NCI-H1092 (cell line): ENCODE measurements at places on chromosomes 13 and 19.

DNA sequence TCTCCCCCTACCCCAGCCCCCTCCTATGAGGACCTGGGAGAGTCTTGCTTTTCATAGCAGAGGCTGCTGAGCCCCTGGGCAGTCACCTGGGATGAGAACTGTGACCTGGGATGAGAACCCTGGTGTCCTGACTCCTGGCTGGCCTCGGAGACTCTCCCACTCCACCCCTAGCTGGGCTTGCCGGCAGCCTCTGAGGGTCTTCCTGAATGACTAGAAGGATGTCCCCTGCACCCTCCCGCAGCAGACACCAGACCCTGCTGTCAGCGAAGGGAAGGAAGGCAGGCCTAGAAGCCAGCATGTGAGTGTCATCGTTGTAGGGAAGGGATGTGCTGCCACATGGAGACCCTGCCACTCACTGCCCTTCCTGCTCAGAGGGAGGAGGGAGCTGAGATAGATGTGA, 203.4 kb upstream of the ZNF536 start:
- no peak for DNase-seq

- DNase-seq = no peak
These were observed 1017.3 kb upstream of the PCDH20 start for GRCh38 chr13:62432906-62433305.

DNA sequence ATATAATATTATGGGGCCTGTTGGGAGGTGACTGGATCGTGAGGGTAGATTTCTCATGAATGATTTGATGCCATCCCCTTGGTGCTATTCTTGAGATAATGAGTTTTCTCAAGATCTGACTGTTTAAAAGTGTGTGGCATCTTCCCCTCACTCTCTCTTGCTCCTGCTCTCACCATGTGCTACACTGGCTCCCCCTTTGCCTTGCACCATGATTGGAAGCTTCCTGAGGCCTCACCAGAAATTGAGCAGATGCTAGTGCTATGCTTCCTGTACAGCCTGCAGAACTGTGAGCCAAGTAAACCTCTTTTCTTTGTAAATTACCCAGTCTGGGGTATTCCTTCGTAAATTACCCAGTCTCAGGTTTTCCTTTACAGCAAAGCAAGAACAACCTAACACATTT, 1.8 kb upstream of the ZNF599 start:
- no peak for DNase-seq

DNA sequence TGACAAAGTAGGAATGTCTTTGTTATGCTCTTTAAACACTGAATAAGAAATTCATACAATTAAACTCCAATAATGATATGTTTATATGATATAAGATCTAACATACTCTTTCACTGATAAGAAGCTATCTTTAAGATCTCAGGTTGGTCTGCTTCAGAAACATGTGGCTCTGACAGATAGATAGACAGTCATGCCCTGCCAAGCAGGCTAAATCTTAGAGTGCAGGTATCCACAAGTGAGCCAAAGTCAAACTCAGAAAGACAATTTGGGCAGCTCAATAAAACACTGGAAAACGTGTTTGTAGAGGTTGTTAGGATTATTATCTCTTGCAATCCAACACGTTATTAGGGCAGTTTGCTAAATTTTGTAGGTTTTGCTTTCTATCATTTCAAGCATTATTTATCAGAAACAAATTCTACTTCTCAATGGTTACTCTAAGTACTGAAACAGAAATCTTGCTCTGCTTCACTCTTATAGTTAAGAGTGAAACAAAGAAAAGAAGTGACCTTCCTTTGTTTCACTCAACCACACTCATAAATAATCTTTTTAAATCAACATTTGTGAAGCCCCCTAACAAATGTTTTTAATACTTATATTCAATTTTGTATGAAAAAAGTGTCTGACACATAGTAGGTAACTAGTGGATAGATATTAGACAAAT, 1255.6 kb downstream of the DIAPH3 start:
- DNase-seq = no peak

GRCh38 chr13:91155512-91156114, 191.9 kb upstream of the MIR17HG start:
- DNase-seq = no peak

- no peak for DNase-seq
These were observed 43.7 kb upstream of the ENOX1 start for GRCh38 chr13:43830497-43830881.

- DNase-seq = no peak
These were observed 81.0 kb downstream of the NUFIP1 start for GRCh38 chr13:44908266-44908665.

GRCh38 chr13:65133094-65133493, 2097.0 kb downstream of the PCDH9 start:
- no peak for DNase-seq

DNA sequence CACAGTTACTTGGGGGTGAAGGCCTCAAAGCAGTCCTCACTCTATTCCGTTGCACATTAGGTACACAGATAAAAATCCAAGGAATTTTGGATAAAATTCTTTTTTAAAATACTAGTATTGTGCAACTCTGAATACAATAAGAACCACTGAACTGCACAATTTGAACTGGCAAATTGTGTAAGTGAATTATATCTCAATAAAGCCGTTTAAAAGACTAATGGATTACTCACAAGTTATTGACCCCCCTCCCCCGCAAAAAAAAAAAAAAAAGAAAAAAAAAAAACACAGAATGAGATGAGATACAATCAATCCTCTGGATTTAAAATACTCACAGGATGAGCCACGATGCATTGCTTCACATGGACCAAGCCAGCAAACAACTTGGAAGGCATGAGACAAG, 86.4 kb downstream of the CRYL1 start:
- DNase-seq = no peak

GRCh38 chr13:49395451-49395865, 48.4 kb downstream of the CAB39L start:
- DNase-seq = no peak

- DNase-seq = no peak
These were observed 496.9 kb downstream of the KCTD12 start for GRCh38 chr13:76389321-76389720.

DNA sequence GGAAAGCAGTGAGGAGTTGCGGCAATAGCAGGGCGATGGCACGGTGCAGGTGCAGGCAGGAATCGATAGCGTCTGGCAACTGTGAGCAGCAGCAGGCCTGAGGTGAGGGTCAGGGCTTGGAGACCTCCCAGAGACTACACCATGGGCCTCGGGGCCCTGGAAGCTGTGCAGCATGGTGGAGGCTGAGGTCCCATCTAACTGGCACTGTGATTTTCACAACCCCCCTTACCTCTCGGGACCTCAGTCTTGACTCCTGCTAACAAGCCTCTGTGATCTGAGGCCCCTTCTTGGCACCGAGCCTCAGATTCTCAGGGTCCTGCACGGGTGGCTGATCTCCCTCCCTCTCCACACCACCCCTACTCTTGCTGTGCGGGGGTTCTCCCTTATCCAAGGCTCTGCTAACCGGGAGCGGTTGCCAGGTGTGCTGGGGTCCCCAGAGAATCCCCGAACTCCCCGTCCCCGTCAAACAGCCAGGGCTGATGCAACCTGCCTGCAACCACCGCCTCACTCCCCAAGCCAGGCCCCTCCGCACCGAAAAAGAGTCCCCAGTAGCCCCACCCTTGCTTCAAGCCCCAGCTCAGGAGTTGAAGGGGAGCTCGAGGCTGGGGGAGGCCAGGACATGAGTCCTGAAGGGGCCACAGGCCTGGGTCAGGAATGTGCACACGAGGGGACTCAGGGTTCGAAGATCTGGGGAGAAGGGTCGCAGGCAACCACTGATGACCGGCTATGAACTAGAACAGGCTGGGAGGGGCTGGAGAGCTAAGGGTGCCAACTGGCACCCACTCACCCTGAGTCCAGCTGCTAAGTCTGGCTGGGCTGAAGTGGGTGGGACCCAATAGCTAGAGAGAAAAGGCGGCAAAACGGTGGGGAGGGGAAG, 4.8 kb upstream of the ATF5 start:
- DNase-seq = peak; percentile 9

DNA sequence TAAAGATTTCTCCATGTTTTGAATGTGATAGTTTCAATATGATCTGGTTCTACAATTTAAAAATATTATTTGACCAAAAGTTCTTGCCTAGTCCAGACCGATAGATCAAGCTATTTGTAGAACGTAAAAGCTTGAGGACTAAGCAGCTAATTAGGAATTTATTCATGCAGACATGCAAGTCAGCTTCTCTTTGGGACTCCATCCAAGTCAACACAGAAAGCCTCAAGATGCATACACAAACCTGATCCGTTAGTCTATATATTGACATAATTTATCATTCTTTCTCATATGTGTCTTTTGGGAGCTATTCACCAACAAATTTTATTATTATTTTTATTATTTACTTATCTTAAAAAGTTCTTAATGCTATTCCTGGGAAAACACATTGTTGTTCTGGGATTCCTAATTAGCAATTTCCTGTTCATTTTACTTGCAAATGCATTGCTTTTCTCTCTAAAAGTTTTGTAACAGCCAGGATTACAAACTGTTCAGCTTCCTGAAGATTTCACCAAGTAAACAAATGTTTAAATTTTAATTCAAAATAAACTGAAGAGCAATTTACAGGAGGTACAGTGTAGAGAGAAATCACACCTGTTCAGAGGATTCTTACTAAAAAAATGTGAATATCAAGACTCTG, 375.3 kb downstream of the GPC5 start:
- no peak for DNase-seq

- DNase-seq = no peak
These were observed 139.3 kb downstream of the PCDH9 start for GRCh38 chr13:67090856-67091255.

- no peak for DNase-seq
These were observed 5.0 kb downstream of the PVR start for GRCh38 chr19:44648631-44649251.

DNA sequence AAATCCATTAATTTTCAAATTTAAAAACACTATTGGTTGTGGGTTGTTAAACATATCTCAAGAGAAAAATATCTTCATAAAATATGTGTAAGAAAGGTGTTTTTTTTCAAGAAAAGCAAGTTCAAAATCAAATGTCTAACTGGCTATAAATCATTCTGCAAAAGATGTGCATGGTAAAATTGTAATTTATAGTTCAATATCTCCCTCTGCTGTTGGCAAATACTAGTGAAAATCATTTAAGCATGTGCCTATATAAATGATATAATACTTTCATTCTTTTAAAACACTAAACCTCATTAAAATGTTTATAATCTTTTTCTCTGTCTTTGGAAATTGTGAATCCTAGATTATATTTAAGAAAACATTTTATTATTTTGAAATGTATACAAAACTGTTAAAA, 17.2 kb upstream of the SLITRK6 start:
- no peak for DNase-seq

DNA sequence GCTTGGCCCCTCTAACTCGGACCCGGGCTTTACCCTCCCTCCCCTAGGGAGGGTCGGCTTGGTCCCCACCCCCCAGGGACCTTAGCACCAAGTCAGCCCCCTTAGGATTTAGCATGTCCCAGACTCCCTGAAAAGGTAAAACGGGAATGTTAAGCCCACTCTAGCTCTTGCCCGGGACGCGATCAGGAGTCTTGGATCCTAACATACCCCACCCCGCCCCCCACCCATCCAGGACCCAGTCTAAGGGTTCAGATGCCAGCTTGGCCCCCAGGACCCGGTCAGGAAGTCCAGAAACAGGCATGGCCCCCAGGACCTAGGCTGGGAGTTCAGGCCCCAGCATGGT, 437 bp downstream of the EPOR start:
- no peak for DNase-seq

DNA sequence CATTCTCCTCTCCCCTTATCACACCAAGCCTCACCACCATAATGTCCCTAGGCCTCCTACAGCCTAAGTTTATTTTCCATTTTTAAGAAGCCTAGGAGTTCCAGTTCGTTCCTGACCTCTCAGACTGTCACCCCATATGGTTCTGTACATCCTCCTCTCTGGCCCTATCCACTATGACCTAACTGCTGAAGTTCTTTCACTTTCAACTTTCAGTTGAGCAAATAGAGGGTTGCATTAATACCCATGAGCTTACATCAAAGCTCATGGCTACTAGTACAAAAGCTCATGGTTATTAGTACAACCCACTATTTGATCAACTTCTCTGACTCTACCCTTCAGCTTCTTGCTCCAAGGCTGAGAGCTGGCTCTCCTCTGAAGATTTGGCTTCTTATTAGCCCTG, 72.9 kb downstream of the FGF14 start:
- no peak for DNase-seq

- no peak for DNase-seq
These were observed 301.6 kb downstream of the SLITRK6 start for GRCh38 chr13:85497652-85498051.

GRCh38 chr13:24630851-24631620, 49.2 kb upstream of the ATP12A start:
- DNase-seq = no peak

DNA sequence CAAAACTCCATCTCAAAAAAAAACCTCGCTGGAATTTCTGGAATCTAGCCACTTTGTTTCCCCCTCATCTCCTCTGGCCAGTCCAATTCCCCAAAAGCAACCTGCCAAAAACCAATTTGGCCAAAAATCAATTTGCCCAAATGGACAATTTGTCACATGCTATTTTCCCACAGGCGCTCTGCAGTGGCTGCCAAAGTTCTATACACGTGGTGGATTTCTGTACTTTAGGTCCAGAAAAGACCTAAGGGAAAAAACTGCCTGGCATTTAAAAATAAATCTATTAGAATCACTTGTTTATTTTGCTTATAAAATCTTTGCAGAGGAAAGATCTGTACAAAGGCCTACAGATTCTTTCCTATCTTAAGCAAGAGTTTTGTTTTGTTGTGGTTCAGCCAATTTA, 79.4 kb downstream of the MAP4K1 start:
- no peak for DNase-seq

DNA sequence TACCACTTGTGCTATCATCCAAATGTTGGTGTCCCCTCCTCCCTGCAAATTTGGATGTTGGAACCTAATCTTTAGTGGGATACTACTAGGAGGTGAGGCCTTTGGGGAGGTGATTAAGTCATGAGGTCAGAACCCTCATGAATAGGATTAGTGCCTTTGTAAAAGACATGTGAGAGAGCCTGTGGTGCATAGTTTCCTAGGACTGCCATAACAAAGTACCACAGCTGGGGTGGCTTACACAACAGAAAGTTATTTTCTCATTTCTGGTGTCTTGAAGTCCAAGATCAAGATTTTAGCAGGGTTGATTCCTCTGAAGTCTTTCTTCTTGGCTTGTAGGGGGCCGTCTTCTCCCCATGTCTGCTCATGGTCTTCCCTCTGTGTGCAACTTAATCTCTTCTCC, 562.6 kb upstream of the ARGLU1 start:
- no peak for DNase-seq

GRCh38 chr19:8030960-8031359, 21.6 kb upstream of the CCL25 start:
- no peak for DNase-seq

- peak; percentile 31 for DNase-seq
These were observed 77.0 kb downstream of the LRRC63 start for GRCh38 chr13:46288570-46289259.

GRCh38 chr13:91318886-91319285, 28.6 kb upstream of the MIR17HG start:
- no peak for DNase-seq

- no peak for DNase-seq
These were observed 9.4 kb downstream of the MEGF8 start for GRCh38 chr19:42334697-42335373.
